ENCODE measurements at places on chromosomes 1 and 21. TPM values are rescaled to one million over a fixed set of nuclear protein-coding genes. Genes with fewer than 3 reads are reported as not detected.

- no peak for DNase-seq
Measured at GRCh38 chr1:182004601-182005000, 56.9 kb downstream of the ZNF648 start.

Gene DNALI1
- total RNA-seq, result 18.9 TPM

Gene SPATA46
- total RNA-seq, result not detected

Gene HENMT1
- total RNA-seq, result 6.6 TPM

DNA sequence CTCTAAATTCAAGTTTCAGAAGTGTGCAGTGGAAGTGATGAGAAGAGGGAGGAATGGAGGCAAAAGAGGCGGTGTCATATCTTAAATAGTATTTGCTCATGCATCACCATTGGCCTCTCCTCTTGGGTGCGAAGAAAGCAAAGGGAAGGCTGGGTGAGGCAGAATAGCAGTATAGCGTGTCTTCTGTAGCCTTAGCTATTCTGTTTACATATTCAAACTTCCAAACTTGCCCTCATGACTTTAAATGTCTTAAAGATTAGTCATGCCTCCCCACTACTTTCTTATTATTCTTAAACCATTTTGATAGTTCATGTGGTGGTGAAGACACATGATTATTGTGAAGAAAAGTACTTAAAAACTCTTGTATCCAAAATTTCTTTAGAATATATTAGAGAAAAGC, 104.6 kb upstream of the TENT5C start:
- DNase-seq, result no peak

Gene PLEKHA6
- 2.1 TPM for total RNA-seq

GRCh38 chr21:33496345-33496744, 4.8 kb upstream of the DNAJC28 start:
- peak; percentile 39 for DNase-seq

GRCh38 chr1:40697436-40697835, 5.9 kb downstream of the NFYC start:
- DNase-seq, result no peak

Gene NEXN
- 3.3 TPM for total RNA-seq

GRCh38 chr1:30379684-30380624, 343.4 kb downstream of the MATN1 start:
- peak; percentile 70 for DNase-seq

DNA sequence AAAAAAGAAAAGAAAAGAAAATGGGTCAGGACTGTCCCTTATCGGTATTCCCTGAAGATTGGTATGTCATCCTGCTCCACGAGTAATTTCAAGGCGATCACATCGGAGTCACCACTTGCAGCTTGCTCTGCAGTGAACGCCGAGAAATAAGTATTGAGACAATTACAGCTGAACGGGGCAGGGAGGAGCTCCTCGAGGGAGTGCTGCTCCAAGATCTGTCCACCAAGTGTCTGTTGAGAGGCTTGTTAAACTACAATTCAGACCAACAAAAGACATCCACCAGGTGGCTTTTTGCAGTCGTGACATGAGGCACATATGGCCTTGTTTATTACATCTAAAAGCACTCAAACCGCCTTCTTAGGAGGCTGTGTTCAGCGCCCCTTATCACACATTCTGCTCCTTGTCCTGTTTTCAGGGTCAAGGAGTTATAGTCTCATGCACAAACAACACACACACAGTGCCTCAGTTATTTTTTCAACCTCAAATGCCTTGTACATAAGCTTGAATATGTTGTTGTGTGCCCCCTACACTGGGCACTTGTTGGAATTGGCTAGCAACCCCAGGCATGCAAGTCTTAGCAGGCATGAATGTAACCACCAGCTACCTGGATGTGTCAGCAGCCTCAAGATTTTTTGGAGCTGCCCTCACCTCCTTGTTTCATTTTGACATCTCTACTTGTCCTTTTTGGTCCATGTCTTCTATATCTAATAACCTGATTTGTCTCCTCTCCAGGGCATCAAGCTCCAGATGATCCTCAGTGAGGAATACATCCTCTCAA, 13.0 kb upstream of the CD48 start:
- no peak for DNase-seq

- no peak for DNase-seq
Measured at GRCh38 chr1:19800076-19800804, 524 bp upstream of the TMCO4 start.

Gene KCNK1
- 9.9 TPM for total RNA-seq

Gene KRTAP13-2
- not detected for total RNA-seq

Gene C1orf141
- total RNA-seq, result not detected

GRCh38 chr1:110864287-110864686, 8.7 kb upstream of the CD53 start:
- DNase-seq, result no peak

Gene OR2L3
- total RNA-seq, result not detected

Gene NHLH1
- total RNA-seq, result 1.3 TPM

- no peak for DNase-seq
Measured at GRCh38 chr1:46188295-46189030, 9.8 kb downstream of the POMGNT1 start.

DNA sequence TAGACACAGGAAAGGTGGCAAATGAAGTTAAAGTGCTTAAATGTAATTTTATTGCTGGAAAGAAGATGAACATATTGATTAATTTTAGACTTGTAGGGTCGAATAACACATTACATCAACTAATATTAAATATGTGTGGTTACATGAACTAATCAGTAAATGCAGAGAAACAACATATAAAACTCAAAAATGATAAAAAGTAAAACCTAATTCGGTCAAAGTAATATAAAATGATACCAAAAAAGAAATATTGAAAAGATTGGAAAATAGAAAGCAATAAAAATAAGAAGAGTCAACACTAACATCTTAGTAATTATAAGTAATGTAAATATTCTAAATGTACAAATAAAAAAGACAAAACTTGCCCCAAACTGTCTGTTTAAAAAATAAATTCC, 43.3 kb downstream of the CD53 start:
- DNase-seq, result no peak

DNA sequence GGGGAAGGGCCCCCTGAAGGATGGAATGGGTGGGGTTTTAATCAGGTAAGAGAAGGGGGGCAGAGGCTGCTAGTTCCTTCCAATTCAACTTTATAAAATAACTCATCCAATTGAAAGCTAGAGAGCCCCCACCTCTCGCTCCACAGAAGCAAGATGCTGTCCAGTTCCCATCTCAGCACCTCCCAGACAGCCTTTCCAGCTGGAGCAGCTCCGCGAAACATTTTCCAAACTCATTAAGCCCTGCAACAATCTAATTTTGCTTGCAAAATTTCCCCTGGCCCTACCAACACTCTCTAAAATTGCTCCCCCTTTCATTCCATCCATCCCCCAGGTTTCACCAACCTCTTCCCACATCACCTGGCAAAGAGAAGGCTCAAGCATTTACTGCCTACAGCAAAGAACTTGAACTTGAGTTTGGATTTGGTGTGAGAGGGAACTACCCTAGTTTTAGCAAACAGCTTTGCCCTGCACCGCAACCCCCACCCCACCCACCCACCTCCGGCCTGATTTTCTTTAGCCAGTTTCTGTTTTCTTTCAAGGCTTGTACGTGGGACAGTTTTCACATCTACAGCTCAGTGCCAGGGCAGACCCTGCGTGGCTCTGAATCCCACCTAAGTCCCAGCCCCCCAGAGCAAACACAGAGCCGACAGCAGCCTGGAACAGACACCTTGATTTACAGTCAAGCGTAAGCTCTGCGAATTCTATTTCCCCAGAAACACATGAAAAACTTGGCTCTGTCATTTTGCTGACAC, 46.7 kb downstream of the SYF2 start:
- DNase-seq, result no peak

Gene PTGS2
- 0.37 TPM for total RNA-seq

Gene SPEN
- 54.3 TPM for total RNA-seq

Gene C1orf167
- not detected for total RNA-seq

GRCh38 chr1:203934027-203934426, 72.6 kb downstream of the SNRPE start:
- no peak for DNase-seq

- DNase-seq, result no peak
Measured at GRCh38 chr1:83864991-83865390, 133.9 kb downstream of the TTLL7 start.

DNA sequence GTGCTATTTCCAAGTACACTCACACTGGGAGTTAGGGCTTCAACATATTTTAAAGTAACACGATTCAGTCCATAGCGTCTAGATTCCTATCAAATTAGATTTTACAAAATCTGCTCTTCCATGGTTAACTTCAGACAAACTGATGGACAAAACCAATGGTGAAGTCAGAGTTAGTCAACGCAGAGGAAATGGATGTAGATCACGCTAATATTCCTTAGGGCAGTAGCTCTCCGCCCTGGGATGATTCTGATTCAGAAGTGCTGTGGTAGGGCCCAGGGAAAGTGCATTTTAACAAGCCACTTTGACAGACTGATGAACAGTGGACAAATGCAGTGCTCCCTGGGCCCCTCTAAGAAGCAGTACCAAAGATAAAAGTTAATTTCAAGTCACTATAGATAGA, 83.2 kb downstream of the HIVEP3 start:
- DNase-seq, result no peak

Gene CR1L
- 0.37 TPM for total RNA-seq

- no peak for DNase-seq
Measured at GRCh38 chr1:117788014-117788413, 141.4 kb downstream of the GDAP2 start.

DNA sequence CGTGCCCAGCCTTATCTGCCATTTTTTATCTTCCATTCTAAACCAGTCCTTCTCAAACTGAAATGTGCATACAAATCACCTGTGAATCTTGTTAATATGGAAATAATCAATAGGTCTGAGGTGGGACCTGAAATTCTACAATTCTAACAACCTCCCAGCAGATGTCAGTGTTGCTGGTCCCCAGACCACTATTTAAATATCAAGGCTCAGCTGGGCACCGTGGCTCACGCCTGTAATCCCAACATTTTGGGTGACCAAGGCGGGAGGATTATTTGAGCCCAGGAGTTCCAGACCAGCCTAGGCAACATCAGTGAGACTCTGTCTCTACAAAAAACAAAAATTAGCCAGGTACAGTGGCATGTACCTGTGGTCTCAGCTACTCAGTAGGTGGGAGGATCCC, 4.1 kb downstream of the UQCRHL start:
- DNase-seq, result peak; percentile 63

Gene HCRTR1
- not detected for total RNA-seq

Gene SNX27
- 48.9 TPM for total RNA-seq

GRCh38 chr1:116311193-116311592, 61.9 kb upstream of the ATP1A1 start:
- DNase-seq, result no peak

Gene YIPF1
- 29.1 TPM for total RNA-seq

Gene RIPK4
- 3.6 TPM for total RNA-seq

- DNase-seq, result no peak
Measured at GRCh38 chr1:160257411-160258015, 4.8 kb downstream of the DCAF8 start.

Gene CCDC27
- not detected for total RNA-seq

DNA sequence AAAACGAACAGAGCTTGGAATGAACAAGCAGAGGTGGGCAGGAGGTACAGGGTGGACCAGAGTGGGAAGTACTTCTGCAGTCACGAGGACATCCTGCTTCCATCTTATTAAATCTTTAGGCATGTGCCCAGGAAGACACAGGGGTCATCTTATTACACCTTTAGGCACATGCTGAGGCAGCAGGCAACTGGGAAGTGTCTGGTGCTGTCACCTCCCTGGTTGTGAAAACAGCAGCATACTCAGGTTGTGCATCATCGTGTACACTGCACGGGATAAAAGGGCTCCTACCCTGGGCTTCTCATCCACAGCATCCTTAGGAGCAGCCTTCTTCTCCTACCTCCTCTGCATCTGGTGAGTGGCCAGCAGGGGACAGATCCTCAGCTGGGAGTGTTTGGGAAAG, at the start of gene LCE3C:
LCE3C (plus strand) TSS at position 301 of the 400 bp plus-strand sequence. CDS start 498 bp downstream, outside the sequence.
- no peak for DNase-seq

DNA sequence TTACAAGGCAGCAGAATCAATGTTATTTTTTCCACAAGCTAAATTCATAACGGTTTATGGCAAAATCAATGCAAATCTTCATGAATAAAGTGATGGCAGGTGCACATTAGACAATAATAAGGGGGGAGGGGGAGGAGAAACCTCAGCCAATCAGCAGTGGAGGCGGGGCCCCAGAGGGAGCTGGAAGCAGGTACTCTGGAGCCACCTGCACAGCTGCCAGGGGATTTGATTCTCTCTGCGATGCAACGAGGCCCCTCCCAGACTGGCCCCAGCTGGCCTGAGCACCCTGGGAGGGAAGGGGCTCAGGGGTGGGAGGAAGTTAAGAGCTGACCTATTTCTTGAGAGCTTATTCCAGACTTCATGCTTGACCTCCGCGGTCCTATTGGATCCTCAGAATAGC, 127.8 kb upstream of the IGSF21 start:
- DNase-seq, result peak; percentile 42

DNA sequence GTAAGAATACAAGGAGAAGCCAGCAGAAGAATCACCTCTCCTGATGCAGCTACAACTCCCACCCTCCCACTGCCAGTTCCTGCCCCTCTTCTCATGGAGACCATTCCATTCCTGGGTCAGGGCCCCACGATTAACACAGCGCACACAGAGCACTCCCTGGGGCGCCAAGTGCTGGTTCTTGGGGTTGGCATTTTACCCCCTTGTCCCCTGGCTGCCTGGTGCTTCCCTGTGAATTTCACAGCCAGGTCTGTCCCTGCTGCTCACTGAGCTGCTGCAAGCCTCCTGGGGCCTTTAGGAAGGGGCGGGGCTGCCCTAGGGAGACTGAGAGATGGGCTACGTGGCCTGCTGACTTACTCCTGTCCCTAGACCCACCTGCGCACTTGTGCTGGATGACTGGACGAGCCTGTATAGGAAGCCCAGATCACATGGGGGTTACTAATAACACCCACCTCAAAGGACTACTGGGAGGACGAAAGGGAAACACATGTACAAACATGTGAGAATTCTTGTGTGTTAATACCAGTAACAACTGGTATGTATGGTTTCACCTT, 4.8 kb downstream of the ZNF672 start:
- no peak for DNase-seq

GRCh38 chr1:67688526-67689219, 3.7 kb downstream of the GADD45A start:
- no peak for DNase-seq

GRCh38 chr21:38037416-38037815, 121.2 kb upstream of the KCNJ6 start:
- DNase-seq, result no peak

GRCh38 chr1:201514466-201514865, 7.5 kb upstream of the CSRP1 start:
- no peak for DNase-seq

- peak; percentile 67 for DNase-seq
Measured at GRCh38 chr1:189859385-189859977, 618.2 kb downstream of the BRINP3 start.

GRCh38 chr21:37422382-37422781, 55.8 kb downstream of the DYRK1A start:
- no peak for DNase-seq

GRCh38 chr1:245160288-245160687, 5.5 kb downstream of the KIF26B start:
- no peak for DNase-seq

Gene SPRR2D
- total RNA-seq, result not detected

Gene BACE2
- total RNA-seq, result 8.3 TPM
